Stimulated activated CD4-positive, alpha-beta T cell treated with anti-CD3 and anti-CD28 coated beads, Interleukin-12 subunit alpha, Interleukin-12 subunit beta, amount 100 ng/mL, for 24 hours (primary cell): ENCODE measurements at places on chromosomes 12 and 14.

GRCh38 chr12:18261273-18261672 is at the start of gene PIK3C2G:
PIK3C2G (plus strand) TSS chr12:18261518; CDS start chr12:18282082, 20,564 bp downstream.
- no peak for DNase-seq

- DNase-seq, result no peak
Observed at GRCh38 chr14:85579942-85580341, 50.0 kb downstream of the FLRT2 start.

DNA sequence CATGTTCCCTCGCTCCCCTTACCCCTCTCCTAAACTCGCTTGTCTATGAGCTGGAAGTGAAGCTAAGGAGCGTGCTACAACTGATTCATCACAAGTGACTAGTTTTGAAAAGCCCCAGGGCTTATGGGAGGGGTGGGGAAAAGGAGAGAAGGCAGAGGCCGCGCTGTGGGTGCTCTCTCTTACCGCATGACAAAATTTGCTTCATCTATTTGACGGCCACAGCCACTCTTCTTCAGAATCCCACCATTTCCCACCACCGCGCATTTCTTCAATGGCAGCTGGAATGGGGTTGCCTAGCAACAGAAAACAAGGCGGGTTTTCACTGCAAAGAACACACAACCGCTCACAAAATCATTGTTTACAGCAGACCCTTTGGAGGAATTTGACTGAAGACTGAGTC is 79.4 kb downstream of the ST8SIA1 start:
- no peak for DNase-seq

- no peak for DNase-seq
Observed at GRCh38 chr14:87575378-87575777, 417.6 kb downstream of the GALC start.

DNA sequence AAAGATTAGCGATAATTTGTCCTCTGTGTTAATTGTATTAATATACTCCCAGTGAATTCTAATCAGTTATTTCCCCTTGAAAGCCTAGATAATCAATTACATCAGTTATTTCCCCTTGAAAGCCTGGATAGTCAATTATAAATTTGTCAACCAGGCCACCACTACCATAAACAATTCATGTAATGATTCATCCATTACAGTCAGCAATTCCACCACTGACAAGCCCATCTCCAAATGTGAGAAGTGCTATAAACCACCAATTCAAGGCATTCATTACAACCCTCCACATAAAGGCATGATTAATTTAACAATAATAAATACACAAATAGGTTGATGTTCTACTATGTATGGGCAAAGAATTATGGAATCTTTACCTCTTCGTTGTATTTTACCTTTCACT is 40.9 kb downstream of the INTS13 start:
- DNase-seq, result no peak

- DNase-seq, result no peak
Observed at GRCh38 chr12:12887471-12887870, 3.9 kb upstream of the GPRC5A start.

GRCh38 chr14:89900802-89901201 is 53.7 kb downstream of the EFCAB11 start:
- no peak for DNase-seq

DNA sequence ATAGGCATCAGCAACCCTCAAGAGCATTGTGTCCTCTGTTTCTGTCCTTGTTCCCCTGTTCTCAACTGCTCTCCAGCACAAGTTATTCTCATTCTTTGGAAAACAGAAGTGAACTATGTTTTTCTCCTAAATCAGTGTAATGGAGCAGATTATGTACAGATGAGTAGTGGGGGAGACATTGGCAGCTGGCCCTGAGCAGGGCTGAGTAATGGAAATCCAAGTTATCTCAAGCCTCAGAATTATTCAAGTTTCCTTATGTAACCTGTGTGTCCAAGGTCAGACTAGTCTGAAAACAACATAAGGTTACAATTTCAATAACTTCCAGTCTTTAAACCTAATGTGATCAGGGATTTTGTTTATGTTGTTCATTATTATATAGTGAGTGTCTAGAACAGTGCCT is 116.1 kb upstream of the FUT8 start:
- no peak for DNase-seq

DNA sequence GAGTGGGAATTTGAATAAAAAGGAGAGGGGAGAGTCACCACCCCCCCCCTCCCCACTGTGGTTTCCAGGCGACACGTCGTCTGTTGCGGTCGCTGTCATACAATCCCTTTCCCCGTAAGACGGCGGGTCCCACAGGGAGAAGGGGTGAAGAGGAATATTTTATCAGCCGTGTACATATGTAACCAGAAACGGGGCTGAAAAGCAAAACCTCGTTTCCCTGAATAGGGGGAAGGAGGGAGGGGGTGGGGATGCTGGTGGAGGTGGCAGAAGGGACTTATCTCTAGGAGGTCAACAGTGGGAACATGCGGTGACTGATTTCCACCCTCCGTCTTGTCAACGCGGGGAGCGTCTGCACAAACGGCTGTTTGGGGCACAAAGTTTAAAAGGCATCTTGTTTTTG is 171.4 kb downstream of the RBM19 start:
- DNase-seq, result no peak

DNA sequence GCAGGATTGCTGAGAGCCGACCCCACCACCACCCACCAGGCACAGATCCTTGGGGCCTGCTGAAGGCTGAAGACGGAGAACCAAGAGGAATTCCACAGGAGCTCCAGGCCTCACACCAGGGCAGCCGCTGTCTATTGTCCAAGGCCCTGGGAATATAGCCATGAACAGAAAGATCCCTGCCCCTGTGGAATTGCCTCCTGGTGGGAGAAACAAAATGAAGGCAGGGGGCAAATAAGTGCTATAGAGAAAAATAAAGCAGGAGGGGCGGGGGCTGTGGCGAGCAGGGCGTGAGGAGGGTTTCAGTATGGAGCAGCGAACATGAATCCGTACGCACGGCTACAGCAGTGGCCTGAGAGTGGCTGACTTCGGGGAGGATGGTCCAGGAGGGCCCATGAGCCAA is 96.1 kb downstream of the EML1 start:
- no peak for DNase-seq

DNA sequence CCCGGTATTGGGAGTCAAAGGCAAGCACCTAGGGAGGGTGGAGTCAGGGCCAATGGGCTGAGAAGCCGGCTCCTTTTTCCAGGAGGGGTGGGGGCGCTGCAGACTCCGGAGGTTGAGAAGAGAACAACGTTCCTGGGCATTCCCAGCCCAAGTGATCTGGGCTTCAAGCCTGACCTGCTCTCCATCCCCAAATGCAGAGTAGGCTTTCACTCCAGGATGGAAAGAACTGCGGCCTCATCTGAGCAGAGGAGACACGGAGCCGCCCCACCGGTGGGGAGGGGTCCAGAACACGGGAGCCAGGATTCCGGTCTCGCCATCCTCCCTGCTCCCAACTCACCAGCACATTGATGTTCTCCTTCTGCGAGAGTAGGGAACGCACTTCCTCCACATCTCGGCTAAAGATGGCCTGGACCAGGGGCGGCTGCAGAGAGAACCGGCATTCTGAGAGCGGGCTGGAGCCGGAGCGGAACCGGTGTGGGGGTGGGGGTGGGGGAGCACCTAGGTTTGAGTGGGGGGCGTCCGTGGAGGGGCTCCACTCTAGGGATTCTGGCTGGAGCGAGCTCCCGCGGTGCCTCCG is 605 bp downstream of the ANKRD52 start:
- no peak for DNase-seq

GRCh38 chr14:104756477-104757237 is 3.7 kb downstream of the SIVA1 start:
- DNase-seq, result no peak

DNA sequence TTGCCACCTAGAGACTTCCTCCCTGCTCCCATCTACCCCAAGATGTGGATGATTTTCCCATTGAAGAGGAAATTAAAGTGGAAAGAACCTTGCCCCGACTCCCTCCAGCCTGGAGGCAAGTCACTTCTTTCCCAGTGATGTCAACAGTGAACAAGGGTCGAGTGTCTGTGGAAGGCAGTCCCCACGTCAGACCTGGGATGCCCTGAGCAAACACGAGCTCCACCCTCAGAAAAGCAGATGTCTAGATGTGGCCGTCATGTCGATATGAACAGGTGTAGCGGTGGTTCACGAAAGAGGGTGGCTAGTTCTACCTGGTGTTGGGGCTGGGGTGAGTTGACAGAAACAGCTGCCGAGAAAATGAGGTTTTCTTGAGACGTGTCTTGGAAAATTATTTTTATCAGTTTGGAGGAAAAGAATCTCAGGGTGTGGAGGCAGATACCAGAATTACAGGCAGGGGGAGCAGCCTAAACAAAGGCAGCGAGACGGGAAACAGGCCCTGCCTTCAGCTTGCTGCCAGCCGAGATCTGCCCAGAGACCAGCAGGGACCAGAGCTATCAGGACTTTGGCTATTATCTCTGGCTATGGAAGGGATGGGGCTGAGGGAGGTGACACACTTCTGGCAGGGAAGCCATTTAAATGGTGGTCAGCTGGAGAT is 25.9 kb downstream of the SYNDIG1L start:
- DNase-seq, result no peak

GRCh38 chr14:22407033-22407432 is 182.0 kb downstream of the DAD1 start:
- no peak for DNase-seq

DNA sequence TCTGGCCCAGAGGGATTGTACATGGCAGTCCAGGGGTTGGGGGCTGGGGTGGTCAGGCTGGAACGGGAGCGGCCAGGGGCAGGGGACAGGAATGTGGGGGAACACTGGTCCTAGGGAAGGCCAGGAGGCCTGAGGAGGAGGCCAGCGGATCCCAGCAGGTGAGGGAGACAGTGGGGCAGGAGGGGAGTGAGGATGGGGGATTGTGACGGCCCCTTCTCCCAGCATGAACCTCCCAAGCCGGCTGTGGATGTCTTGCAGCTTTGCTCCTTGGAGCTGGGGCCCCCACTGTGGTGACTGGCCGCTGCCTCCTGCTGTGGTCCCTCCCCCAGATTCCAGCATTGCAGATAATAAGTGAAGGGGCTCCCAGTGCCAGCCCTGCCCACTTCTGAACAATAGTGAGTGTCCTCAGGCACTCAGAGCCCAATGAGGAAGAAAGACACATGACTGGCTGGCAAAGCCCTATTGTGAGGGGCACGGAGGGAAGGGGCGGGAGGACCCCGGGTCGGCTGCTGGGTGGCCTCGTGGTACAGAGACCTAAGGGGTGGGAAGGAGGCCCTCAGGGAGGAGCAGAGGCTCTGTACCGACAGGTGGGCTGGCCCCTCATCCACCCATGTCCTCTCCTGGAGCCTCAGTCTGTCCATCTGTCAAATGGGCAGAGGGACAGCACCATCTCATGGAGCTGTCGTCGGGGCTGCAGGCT is 215.0 kb downstream of the KIF26A start:
- no peak for DNase-seq

DNA sequence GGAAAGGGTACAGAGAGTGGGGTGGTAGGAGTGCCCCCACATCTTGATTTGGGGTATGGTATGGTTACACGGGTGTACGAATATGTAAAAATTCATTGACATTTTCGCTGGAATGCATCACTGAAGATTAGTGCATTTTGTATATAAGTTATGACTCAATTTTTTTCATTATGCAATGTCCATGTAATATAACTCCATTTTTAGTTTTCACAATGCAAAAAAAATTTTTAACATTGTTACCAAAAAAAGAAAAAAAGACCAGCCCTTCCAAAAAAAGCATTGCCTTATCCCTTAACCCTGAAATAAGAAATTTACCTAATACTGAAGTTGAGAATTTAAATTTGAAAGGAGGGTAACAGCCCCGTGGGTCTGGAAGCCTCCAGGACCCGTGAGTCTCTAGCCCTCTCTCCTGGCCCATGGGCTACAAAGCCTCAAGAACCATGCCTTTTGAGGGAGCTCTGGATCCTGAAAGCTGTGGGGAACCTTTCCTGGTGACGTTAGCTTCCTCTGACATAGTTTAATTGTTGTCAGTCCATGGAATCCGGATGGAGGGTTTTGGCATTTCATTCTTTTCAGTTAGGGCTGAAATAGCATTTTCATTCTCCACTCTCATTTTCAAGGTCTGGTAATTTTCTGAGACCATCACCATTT is 55.6 kb upstream of the ACTN1 start:
- no peak for DNase-seq

- no peak for DNase-seq
Observed at GRCh38 chr14:79543348-79543747, 668.0 kb downstream of the DIO2 start.

GRCh38 chr14:75662966-75663365 is 1.9 kb downstream of the TTLL5 start:
- DNase-seq, result no peak

DNA sequence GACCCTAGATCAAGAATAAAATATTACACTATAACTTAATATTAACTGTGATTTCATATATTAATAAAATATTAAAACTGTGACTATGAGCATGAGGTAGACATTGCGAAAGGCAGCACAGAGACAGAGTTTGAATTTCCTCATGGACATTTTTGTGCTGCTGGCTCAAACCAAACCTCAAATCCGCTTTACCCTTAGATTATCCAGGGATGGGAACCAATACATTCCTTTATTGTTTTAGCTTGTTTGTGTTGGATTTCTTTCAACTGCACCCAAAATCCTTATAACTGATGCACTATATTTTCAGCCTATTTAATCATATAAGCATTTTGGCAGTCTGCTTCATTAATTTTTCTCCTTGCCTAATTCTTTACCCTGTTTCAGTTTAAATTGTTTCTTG is 436.7 kb downstream of the ATP23 start:
- DNase-seq, result no peak

- no peak for DNase-seq
Observed at GRCh38 chr14:65226824-65227604, 124.7 kb upstream of the MAX start.

GRCh38 chr14:102050625-102051024 is 36.2 kb downstream of the HSP90AA1 start:
- DNase-seq, result no peak

GRCh38 chr12:68871921-68872320 is 61.0 kb downstream of the CPM start:
- no peak for DNase-seq

DNA sequence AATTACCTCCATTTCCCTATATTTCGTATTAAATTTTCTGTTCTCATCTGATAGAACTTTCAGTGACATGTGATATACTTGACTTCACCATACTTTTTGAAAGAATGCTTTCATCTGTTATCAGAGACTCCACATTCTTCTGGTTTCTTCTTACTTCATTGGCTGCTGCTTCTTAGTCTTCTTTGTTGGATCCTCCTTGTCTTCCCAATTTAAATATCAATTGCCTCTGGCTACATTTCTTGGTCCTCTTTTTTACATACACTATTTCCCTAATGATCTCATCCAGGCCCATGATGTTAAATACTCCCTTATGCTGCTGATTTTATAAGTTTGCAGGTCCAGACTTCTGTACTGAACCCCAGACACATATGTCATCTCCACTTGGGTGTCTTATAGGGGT is 22.0 kb downstream of the OR5AU1 start:
- no peak for DNase-seq

GRCh38 chr12:132185705-132186104 is 41.4 kb downstream of the NOC4L start:
- DNase-seq, result no peak

GRCh38 chr12:100567945-100568344 is 5.5 kb upstream of the GAS2L3 start:
- DNase-seq, result no peak

GRCh38 chr12:60689137-60689536 is 1093.3 kb downstream of the SLC16A7 start:
- DNase-seq, result no peak
